Stimulated activated CD8-positive, alpha-beta memory T cell treated with anti-CD3 and anti-CD28 coated beads, Interleukin-4, amount 100 ng/mL, for 1 hour (primary cell): ENCODE measurements at places on chromosomes 7 and 10.

DNA sequence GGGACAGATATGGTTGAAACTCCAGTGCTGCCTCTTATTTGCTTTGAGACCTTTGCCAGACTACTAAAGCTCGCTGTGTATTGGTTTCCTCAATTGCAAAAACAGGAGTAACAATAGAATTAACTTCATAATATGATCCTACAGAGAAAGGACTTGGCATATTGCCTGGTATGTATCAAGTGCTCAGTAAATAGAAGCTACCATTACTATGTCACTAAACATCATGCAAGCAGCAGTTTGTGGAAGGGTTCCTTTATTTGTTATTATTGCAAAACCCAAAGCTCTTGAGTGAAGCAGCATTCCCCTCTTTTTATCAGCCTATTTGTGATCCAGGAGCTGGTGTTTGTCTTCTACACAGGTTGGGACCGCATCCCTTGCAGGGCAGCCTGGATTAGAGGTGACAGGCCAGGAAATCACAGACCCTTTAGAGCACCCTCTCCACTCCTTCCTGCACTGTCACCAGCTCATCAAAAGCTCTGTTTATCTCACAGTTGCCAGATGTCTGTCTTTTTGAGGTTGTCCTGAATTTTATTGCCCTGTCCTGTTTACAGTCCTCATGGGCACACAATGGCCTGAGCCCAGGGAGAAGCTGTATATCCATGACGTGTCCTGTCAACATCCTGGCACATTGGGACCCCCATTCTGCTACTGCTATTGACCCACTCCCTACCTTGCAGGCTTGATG, 121.5 kb downstream of the SNX10 start:
- DNase-seq = no peak

DNA sequence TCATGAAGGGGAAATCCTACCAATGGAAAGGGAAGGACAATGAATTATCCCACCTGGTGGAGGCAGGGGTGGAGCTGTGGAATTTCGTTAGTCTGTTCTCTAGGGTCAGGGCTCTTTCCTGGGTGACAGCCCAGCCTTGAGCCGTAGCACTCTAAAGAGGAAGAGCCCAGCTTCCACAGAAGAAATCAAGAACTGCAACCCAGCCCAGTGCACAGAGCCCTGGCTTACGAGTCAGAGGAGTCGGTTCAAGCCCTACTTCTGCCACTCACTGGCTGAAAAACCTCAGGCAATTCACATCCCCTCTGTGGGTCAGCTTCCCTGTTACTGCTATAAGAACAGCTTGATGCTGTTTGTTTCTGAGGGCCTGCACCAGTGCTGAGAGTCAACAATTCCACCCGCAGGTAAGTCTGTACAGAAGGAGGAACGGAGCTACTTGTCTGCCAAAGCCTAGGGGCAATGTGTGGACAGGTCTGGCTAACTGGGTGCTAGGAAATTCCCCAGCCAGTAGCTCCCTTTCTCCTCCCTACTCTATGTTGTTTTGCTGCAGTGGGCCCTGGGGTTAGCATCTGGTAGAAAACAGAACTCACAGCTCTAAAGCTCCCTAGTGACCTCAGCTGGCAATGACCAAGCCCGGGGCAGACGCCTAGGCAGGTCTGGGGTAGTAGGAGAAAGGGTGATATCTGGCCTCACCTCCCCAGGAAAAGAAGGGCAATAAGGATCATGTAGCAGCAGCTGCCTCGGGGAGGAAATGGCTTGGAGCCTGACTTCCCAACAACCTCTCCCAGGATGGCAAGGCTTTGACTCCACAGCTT, 3.3 kb downstream of the AVPI1 start:
- no peak for DNase-seq

GRCh38 chr7:134755422-134756022, 23.9 kb upstream of the CALD1 start:
- DNase-seq = no peak

DNA sequence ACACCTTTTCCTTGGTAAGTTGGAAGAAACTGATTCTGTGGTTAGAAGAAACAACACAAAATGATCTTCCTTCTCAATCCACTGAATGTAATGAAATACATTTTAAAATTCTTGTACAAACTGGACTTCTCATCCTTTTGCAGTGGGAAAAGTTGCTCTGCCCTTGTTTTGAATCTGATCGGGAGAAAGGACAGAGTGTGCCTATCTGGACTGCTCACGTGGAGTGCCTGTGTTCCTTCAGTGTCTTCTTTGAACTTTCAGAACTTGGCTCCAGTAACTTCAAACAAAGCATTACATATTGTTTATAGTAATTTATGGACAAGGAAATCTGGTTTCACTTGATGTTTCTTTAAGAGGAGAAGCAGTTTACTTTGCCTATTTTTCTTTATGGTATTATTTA, 17.1 kb downstream of the SLC26A3 start:
- DNase-seq = no peak

DNA sequence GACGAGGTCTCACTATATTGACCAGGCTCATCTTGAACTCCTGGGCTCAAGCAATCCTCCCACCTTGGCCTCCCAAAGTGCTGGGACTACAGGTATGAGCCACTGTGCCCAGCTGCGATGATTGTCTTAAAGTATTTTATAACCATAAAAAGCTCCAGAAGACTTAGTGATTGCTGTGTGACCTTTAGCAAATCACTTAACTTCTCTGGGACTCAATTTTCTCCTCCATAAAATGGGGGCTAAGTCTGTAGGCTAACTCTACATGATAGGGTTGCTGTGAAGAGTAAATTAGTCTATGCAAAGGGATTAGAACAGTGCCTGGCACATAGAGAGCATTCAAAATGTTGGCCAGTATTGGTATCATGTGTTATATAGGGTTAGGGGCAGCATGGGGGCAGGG, 42.8 kb downstream of the PPIF start:
- DNase-seq = no peak

DNA sequence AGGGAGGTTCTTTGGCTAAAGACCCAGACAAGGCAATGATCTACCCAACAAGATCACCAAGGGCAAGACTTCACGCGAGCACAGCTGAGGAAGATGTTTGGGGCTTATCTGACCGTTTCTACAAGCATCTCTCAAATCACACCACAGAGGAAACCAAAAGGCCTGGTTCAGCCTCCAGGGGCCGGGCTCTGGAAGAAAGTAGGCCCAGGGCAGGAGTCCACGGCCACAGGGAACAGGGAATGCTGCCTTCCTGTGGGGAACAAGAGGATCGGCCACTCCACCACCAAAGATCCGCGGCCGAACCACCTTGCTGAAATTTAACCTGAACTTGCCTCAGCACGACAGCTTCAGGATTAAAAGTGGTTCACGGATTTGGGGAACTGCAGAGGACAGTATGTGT, 332.5 kb downstream of the PTPRN2 start:
- no peak for DNase-seq

GRCh38 chr10:95693071-95693667, 558 bp downstream of the TCTN3 start:
- DNase-seq = no peak

GRCh38 chr10:44899450-44900080, 11.6 kb upstream of the TMEM72 start:
- no peak for DNase-seq

- DNase-seq = no peak
Measured at GRCh38 chr7:40717242-40717641, 582.4 kb downstream of the SUGCT start.

DNA sequence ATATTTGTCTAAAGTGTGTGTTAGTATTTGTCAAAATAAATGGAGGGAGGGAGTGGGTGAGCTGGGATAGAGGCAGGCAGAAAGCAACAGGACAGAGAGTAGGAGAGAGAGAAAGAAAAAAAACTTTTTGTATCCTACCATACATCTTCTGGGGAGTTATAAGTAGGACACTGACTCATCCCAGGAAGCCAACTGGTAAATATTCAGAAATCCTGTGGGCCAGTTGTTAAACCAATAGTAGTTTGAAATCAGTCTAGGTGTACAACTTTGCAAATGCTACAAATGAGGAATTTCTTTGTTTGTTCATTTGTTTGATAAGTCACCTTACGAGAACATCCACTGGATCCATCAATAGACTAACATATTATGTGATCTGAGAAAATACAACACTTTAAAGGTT, 980.9 kb downstream of the GATA3 start:
- no peak for DNase-seq

DNA sequence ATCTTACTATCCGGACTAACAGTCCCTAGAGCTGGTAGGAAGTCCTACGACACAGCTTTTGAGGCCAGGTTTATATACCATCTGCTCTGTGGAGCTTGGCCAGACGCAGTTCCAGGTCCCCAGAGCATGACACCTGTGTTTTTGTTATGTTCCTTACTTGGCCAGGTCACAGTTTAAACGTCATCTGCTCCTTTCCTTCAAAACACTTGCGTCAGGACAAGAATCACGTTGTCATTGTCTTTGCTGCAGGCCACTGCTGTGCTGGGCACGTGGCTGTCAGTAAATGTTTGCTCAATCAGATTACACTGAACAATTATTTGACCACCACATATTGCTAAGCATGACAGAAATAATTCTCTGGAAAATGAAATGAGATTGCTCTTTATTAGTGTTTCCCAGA, 23.9 kb downstream of the SLC18A2 start:
- DNase-seq = no peak

- no peak for DNase-seq
Measured at GRCh38 chr10:16915300-16915699, 98.1 kb upstream of the RSU1 start.

DNA sequence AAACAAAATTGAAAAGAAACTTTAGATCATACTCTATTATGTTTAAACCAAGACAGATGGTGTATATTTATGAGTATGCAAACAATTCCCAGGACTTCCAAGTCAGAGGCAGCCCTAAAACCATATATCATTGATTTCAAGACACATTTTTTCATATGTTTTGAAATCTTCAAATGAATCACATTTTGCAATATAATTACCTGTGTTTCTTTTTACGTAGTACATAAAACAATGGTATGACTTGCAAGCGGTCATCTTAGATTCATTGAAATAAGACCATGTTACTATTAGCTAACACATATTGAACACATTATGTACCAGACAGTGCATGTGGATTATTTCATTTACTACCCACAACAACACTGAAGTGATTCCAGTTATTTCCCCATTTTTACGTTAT, 14.9 kb downstream of the SMURF1 start:
- no peak for DNase-seq

GRCh38 chr10:90917238-90917967, 3.5 kb downstream of the ANKRD1 start:
- no peak for DNase-seq

DNA sequence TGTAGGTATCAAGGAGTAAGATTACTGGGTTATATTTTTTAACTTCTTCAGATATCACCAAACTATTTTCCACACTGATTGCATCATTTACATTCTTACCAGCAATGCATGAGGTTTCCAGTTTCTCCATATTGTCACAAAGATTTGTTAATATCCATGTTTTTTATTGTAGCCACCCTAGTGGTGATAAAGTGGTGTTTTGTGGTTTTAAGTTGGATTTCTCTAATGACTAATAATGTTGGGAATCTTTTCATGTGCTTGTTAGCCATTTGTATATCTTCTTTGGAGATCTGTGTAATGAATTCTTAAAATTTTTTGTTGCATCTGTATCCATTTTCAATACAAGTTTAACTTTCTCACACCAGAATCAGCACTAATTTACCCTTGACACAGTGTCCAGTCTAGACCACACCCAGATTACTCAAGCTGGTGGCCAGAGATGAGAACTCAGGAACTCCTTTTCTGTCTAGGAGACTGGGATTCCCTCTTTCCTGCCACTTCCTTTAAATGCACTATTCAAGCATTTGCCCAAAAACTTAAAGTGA, 67.0 kb upstream of the PLXDC2 start:
- no peak for DNase-seq

DNA sequence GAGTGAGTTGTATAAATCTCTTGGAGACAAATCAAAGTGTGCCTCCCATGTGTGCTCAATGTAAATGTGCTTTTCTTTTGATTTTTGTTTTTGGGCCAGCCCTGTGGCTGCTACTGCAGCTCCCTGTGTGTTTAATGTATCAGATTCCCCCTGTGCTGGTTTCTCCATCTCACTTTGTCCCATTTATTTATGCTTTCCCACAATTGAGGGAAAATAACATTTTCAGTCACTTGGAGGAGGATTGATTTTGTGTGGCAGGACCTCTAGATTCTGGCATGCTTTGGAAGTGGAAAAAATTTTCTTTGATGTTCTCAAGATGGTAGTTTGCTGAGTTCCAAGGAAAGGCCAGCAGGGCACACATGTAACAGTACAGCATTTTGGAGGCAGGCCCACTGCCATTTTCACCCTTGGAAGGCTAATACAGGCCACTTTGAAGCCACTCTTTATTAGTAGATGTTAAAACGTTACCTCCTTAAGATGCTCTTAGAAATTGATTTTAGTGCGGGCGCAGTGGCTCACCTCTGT, 323.6 kb downstream of the BICC1 start:
- no peak for DNase-seq

DNA sequence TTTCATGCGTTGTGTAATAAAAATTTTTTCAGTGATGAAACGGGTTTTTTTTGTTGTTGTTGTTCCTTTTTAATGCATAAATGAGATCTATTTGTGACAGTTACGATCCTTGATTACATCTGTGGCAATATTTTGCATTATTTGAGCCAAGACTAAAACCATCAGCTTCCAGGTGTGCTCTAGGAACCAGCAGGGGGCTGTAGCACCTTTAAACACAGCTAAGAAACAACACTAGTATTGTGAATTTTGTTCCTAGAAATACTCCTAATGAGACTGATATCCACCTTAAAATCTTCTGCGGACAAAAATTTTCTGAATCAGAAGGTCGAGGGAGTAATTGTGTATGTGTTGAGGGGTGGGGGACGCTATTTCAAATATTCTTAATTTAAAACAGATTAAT, 52.6 kb downstream of the FGFBP3 start:
- DNase-seq = no peak

- no peak for DNase-seq
Measured at GRCh38 chr7:134514663-134515062, 12.7 kb upstream of the AKR1B10 start.

DNA sequence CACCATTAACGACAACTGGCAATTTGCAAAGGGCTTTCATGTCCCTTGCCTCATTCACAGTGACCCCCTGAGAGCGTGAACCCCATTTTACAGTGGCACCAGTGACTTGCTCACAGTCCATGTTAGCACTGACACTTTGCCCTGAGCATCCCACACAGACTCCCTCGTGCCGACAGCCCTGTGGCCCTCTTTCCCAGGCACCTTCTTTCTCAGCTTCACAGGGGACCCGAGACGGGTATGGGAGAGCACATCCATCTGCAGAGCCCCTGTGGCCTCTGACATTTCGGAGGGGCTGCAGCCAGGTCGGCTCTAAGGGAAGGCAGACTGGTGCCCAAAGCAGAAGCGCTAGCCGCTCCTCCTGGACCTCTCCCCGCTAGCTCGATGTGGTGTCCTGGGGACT, 10.8 kb downstream of the LOXL4 start:
- no peak for DNase-seq

GRCh38 chr10:111267673-111268072, 190.8 kb downstream of the ADRA2A start:
- no peak for DNase-seq

- DNase-seq = no peak
Measured at GRCh38 chr10:110337906-110338305, 33.2 kb upstream of the SMNDC1 start.
